D721Med (cell line): ENCODE measurements at places on chromosomes 1 and 21.

DNA sequence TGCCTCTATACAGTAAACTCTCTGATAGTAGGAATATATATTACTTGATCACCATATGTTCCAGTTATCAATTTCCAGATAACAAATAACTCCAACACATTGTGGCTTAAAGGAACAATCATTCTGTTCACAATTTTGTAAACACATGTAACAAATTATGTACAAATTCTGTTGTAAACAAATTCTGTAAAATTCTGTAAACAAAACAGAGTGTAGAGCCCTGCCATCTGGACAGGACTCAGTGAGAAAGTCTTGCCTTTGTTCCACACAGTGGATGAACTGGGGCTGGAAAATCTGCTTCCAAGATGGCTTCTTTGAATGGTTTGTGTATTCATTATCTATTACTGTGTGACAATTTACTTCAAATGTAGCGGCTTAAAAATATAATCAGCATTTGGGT lies 69.0 kb upstream of the LRRC7 start:
- DNase-seq: no peak

GRCh38 chr1:18633422-18634155 lies 2.9 kb downstream of the PAX7 start:
- no peak for DNase-seq

DNA sequence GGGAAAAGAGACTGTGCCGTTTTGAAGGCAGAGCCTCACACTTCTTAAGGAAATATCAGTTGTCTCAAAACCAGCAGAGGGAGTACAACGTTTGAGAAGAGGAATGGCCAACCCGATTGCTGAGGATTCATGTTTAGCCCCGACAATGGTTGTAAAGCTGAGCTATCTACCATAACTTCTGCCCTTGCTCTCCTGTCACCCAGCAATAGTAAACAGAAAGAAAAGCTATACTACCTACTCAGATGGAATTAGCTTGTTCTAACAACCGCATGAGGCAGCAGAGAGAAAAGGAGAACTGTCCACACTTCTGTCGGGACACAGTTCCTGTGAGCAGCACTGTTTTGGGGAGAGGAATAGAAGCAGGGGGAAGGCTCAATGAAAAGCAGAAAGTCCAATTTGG lies 91.2 kb downstream of the SLC45A1 start:
- no peak for DNase-seq

GRCh38 chr1:109789551-109790180 lies 25.9 kb upstream of the EPS8L3 start:
- DNase-seq: no peak

DNA sequence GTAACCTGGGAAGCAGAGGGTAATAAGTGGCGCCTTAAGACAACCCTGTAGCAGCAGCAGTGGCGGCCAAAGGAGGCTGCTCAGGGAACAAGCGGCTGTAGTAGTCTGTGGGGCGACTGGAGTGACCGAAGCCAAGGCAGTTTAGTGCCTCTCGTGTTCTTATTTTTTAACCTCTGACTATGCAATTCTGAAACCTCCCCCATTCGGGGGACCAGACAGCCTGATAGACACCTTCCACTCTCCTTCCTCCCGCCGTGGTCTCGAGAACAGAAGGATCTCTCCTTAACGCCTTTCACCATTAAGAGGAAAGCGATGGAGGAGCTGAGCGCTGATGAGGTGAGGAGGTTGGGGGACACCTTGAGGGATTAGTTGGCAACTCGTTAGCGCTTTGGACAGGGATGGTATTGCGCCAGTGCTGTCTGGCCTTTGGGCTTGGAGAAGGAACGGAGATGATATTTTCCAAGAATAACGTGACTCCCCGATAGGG lies 644 bp downstream of the UBE4B start:
- DNase-seq: no peak

GRCh38 chr1:221166559-221167318 lies 287.5 kb downstream of the HLX start:
- no peak for DNase-seq

GRCh38 chr1:202576816-202577215 lies 133.4 kb downstream of the SYT2 start:
- DNase-seq: no peak

DNA sequence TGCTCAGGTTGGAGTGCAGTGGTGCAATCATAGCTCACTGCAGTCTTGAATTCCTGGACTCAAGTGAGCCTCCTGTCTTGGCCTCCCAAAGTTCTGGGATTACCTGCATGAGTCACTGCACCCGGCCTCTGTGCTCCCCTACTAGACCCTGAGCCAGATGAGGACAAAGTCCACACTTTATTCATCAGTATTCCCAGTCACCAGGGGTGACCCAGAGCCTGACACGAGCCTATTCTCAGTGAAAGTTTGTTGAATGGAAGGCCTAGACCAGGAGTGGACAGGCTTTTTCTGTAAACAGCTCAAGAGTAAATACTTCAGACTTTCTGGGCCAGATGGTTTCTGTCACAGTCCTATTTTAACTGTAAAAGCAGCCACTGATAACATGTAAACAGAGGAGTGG lies 68.2 kb downstream of the MAB21L3 start:
- no peak for DNase-seq

DNA sequence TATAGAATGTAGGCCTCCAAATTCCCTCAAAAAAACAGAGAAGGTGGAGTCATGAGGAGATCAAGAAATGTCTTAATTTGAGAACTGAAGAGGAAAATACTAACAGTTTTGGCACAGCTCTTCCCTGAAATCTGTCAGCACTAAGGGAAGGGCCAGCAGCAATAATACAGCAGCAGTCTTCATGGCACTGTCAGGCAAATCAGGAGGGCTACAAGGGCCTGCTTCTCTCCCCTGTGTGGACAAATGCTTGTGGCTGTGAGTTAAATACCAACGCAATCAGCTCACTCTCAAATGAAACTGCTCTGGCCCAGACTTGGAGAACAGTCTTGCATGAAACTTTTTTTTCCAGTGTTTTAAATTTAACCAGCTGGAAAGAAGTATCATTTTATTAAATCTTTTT lies 20.5 kb upstream of the CNN3 start:
- no peak for DNase-seq
